Activated CD4-positive, alpha-beta T cell treated with anti-CD3 and anti-CD28 coated beads, Interleukin-2, amount 50 U/mL, for 16 hours (primary cell): ENCODE measurements at places on chromosomes 2 and 18.

DNA sequence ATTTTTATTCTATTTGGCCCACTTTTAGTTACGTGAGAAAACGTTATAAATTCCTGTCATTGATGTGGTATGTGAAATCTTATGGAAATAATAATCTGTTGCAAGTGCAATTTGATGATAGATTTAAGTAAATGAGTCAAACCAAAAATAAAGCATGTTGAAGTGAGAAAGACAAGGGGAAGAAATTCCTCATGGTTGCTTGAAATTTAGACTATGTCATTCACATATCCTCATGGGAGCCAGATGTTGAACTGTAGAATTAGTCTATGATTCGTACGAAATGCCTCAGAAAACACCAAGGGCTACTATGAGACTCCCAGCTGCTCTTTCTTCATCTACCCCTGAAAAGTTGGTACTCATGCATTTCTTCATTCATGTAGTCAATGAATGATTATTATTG, 55.7 kb downstream of the KLHL14 start:
- no peak for DNase-seq

- no peak for DNase-seq
These were observed 13.3 kb downstream of the ST3GAL5 start for GRCh38 chr2:85875350-85876050.

GRCh38 chr2:109128616-109129355, at the start of gene SH3RF3:
TSS of gene SH3RF3 (plus strand) at chr2:109129205.
- no peak for DNase-seq

DNA sequence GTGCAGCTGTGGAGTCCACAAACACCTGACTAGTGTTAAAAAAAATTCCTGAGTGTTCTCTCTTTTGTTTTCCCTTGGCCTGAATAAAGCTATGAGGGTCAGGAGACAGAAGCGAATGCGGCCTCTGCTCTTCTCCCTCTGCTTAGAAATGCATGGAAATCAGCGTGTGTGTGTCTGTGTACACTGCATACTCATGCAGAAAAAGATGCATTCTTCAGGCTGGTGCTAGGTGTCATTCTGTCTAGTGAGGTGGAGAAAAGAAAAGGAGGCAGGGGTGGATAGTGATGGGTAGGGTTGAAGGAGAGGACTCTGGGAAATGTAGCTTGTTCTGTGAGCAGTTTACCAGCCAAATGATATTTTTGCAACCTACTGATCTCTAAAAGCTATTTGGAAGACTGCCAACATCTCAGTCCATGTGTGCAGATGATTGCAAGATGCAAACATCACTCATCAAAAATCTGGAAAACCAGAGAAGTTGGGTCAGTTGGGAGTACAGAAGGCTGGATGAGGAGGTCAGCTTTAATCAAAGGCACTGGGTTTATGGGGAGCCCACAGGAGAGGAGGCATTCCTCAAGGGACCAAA, 177.7 kb downstream of the INSIG2 start:
- DNase-seq, result no peak

DNA sequence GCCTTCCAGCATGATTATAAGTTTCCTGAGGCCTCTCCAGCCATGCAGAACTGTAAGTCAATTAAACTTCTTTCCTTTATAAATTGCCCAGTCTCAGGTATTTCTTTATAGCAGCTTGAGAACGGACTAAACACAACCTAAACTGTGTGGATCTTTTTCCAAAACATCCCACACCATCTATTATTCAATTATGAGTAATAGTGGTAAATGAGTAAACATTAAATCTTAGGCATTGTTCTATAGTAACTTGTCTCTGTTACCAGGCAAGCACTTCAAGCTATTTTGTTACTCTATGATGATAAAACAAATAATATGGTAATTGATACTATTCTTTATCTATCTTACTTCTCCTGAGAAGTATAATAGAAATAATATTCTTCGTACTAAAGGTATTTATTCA, 536.9 kb upstream of the CHAC2 start:
- no peak for DNase-seq

DNA sequence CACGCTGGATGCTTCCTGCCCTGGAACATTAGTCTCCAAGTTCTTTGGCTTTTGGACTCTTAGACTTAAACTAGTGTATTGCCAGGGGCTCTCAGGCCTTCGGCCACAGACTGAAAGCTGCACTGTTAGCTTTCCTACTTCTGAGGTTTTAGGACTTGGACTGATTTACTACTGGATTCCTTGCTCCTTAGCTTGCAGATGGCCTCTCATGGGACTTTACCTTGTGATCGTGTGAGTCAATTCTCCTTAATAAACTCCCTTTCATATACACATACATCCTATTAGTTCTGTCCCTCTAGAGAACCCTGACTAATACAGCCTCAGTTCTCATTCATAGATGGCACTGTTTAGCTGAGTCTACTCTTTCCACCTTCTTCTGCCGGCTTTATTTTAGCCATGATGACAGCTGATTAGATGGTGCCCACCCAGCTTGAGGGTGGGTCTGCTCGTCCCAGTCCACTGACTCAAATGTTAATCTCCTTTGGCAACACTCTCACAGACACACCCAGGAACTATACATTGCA, 389.1 kb downstream of the NYAP2 start:
- no peak for DNase-seq
